ENCODE measurements at places on chromosomes 6 and 20. TPM values are rescaled to one million over a fixed set of nuclear protein-coding genes. Genes with fewer than 3 reads are reported as not detected.

- no peak for DNase-seq
Observed at GRCh38 chr6:157036245-157036711, 259.1 kb downstream of the ARID1B start.

OR2H2 gene
- not detected for total RNA-seq

- DNase-seq = peak; percentile 72
Observed at GRCh38 chr6:43723737-43724295, 36.2 kb upstream of the MRPS18A start.

SLC26A8 gene
- not detected for total RNA-seq

DNA sequence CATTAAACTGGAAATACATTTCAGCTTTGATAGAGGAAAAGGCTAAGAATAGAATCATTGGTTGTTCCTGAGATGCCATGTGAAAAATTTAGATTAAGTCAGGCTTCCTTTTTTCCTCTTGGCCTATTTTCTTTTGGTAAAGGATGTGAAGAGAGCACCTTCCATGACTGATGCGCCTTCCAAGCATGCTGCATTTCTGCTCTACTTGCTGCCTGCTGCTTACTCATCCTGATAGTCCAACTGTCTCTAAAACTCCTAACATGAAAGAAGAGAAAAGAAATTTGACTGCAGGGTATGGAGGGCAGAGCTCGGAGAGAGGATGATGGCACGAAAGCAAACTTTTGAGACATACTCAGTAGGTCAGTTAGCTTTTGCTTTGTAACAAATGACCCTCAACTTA lies 28.8 kb downstream of the SNAP25 start:
- DNase-seq = no peak

CALHM6 gene
- 3.0 TPM for total RNA-seq

GRCh38 chr6:90175627-90176538 lies 120.8 kb downstream of the BACH2 start:
- no peak for DNase-seq

DNA sequence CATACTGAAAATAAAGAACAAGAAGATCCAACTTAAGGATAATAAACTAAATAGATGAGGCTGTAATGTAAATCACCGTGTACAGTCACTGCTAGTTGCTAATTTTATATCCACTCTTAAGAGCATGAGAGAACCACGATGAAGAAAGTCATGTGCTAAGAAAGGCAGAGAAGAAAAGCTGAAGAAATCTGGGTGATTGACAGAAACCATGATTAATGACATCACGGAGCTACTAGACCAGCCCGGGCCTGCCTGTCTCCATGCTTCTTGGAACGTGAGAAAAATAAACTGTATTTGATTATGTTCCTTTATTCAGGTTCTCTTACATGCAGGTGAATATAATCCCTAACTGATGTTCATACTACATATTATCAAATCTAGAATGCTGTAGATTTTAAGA lies 84.2 kb upstream of the E2F3 start:
- no peak for DNase-seq

DNA sequence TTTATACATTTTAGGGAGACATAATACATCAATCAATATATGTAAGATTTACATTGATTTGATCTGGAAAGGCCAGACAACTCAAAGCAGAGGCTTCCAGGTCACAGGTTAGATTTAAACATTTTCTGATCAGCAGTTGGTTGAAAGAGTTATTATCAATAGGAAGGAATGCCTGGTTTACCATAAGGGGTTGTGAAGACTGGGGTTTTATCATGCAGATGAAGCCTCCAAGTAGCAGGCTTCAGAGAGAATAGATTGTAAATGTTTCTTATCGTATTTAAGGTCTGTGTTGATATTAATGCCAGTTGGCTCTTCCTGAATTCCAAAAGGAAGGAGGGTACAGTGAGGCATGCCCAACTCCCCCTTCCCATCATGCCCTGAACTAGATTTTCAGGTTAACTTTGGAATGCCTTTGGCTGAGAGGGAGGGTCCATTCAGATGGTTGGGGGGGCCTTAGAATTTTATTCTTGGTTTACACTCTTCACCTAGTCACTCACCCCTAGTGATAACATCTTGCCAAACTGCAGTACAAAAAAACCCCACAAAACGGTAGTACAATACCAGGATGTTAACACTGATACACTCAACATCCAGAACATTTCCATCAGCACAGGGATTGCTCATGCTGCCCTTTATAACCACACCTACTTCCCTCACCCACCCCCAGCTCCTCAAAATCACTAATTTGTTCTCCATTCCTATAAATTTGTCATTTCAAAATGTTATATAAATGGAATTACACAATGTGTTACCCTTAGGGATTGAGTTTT lies 259.6 kb upstream of the PLN start:
- no peak for DNase-seq

DNA sequence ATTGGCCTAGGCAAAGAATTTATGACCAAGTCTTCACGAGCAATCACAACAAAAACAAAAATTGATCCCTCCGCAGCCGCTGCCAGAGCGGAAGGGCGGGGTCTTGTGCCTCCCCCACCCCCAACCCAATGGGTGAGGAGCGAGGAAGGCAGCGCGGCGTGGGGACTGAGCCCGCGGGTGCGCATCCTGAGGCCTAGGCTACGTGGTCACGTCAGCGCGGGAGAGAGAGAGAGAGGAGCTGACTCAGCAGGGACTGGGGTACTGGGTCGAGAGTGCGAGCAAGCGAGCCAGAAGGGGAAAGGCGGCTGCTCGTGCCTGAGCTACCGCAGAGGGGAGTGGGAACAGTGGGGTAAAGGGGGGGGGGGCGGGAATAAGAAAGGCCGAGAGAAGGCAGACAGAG lies 90.1 kb upstream of the FERMT1 start:
- no peak for DNase-seq

DNA sequence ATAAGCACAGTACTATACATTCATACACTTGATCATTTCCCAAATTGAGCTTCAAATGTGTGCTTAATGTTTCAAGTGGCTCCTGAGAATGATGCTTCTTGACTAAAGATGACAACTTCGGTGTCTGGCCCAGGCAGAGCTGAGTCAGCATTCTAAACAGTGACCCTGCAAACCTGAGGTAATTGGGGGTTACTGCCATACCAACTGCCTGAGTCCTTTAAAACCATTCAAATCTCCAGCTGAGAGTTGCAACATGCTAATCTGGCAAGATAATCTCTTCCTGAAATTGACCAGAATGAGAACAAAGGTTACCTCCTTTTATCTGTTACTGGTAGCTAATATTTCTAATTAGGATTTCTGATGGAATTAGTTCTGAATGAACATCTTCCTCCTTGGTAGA lies 8.2 kb downstream of the BACH2 start:
- DNase-seq = no peak

All from CD4-positive, alpha-beta memory T cell (primary cell).